ENCODE measurements at places on chromosomes 16 and 17.

DNA sequence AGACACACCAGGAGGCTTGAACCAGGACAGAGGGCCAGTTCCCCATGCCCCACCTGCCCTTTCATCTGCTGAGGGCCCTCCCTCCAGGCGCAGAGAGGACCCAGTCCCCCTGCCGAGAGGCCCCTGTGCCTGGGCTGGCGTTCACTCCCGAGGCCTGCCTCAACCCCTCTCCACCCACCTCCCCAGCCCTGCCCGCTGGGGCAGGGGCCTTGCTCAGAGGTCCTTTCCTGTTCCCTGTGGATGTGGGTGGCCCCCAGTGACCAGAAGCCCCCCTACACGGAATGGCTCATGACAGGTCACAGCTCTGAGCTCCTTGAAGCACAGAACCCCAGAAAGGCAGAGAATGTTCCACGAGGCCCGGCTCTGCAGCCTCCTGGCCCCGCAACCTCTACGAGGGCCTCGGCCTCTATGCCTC lies 6.7 kb downstream of the TMC6 start:
- ATAC-seq = no peak

GRCh38 chr16:88333848-88334777 lies 48.6 kb upstream of the ZNF469 start:
- no peak for ATAC-seq

GRCh38 chr17:29546830-29547229 lies 20.0 kb downstream of the ABHD15 start:
- ATAC-seq = no peak

- peak; percentile 75 for ATAC-seq
These were observed 588 bp downstream of the APRT start for GRCh38 chr16:88810912-88811768.

DNA sequence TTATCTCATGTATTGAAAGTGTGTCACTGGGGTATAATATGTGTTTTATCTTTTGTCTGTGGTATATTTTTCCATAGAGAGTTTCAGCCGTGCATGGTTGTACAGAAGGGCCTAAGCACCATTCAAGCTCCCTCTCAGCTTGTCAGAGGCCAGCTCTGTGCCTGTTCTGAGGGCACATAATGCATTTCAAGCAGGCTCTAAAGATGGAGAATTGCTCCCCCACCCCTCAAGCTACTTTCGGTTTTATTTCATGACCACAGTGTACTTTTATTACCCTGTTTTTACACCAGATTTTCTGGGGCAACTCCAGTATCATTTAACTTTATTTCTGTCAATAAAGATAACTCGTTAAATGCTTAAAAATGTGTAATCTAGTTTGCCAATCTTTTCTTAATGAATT lies 131.7 kb downstream of the SHISA6 start:
- ATAC-seq = no peak

DNA sequence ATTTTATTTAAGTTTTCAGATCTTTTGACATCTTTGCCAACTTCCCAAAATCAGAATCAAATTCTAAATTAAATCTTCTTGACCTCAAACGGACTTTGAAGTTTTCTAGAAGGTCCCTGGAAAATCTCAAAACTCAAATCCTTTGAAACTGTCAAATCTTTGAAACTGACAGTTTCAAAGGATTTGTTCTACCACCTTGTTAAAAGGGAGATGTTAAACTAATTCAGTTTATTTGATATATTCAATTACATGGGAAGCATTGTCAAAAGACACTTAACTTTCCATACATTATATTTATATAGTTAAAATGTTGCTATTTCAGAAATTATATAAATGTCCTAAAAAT lies 3.4 kb upstream of the DPEP1 start:
- ATAC-seq = no peak

DNA sequence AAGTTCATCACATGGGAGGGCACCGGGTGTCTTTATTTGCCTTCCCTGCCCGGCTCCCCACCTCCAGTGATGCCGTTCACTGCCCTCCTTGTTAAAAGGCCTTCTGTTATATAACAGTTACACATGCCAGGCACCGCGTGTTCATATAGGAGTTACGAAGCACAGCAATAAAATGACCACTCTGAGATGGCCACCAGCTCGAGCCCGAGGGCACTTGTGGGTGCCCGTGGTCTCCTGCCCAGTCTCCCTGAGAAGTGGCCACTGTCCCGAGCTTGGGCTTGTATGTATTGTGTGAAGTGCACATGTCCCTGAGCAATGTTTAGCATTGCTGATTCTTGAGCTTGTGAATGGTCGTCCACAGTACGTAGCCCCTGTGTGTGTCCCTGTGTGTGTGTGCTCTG lies 355.6 kb downstream of the SEC14L1 start:
- no peak for ATAC-seq

DNA sequence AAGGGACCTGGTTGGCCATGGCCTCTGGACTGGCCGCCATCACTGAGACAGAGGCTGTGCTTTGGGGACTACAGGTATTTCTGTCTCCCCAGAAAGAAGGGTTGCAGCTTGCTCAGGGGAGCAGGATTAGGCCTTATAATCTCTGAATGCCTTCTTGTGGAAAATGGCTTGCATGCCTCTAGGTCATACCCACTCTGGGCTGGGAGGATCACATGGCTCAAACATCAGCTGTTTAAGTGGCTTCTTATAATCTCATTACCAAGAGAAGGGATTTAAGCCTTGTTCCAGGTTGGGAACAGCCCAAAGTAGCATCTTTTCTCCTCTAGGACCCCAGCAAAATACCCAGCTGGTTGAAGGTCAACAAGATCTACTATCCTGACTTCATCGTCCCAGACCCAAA lies 19.1 kb downstream of the LIG3 start:
- no peak for ATAC-seq

DNA sequence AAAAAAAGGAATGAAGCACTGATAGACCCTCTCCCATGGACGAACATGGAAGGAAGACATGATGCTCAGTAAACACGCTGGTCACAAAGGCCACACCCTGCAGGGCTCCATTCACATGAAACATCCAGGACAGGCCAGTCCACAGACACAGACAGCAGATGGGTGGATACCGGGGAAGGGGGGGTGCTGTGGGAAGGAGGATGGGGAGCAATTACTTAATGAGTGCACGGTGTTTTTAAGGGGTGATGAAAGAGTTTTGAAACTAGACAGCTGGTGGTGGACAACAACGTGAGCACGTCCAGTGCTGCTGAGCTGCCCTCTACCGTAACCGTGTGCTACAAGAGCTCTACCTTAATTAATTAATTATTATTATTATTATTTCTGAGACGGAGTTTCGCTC lies 6.0 kb upstream of the SLC16A3 start:
- ATAC-seq = peak; percentile 22

DNA sequence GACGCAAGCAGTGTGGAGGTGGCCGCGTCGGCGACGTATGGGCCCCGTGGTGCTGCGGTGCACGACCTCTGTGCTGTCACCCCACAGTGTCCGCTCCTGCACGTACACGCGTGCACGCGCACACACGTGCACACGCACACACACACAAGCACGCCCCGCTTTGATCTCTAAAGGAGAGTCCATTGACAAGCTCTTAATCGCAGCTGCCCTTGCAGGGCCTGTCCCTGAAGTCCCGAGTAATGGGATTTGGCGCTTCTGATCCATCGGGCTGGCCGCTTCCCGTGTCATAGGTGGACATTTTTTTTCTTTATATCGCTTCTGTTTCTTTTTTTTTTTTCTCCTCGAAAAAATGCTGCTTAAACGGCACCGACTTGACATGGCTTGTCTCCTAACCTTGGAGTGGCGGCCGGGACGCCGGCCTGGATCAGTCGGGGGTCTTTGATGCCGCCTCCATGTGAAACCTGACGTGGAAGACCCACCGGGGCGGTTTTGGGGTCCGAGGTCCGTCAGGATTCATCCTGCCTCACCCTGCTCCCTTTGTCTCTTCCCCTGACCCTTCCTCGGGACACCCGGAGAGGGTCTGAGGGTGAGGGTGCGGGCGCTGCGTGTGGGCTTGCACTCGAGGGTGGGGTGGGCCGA lies 8.3 kb upstream of the AXIN1 start:
- ATAC-seq = no peak

DNA sequence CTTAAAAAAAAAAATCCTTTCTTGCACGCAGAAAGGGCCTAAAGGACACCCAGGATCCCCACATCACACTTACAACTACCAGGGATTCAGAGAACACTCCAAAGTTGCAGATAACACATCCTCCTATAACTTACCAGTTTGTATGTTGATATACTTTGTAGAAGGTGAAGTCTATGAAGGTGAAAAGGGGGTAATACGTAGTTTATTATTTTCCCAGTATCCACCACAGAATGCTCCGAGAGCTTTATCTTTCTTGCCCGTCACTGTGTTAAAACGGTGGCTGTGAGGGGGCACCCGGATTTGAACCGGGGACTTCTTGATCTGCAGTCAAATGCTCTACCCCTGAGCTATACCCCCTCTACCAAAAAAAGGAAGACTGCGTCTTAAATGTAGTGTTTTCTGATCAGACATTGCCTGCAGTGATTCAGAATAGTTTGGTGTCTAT lies 7.9 kb upstream of the RPL23 start:
- ATAC-seq = peak; percentile 32

DNA sequence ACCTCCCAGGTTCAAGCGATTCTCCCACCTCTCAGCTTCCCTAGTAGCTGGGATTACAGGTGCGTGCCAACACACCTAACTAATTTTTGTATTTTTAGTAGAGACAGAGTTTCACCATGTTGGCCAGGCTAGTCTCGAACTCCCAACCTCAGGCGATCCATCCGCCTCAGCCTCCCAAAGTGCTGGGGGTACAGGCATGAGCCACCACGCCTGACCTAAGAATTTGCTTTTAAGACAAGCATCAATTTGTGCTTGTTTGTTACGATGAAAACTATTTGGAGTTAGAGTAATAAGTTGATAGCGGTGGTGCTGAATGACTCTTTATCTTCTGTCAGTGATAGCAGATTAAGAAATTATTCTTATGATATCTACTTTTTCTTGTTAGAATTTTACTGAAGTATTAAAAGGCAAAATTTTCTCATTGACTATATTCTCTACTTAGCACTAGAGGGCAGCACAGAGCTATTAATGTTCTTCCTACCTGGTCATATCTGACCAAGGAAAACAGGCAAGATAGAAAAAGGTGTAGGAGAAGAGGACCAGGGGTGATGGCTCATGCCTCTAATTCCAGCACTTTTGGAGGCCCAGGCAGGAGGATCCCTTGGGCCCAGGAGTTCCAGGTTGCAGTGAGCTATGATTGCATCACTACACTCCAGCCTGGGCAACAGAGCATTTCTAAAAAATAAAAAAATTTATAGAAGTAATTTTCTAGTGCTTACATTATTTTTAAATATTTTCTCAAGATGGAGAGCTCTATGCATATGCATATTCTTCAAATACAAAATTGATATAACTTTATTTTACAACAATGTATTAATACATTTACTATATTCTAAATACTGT lies 24.5 kb downstream of the STXBP4 start:
- ATAC-seq = no peak

DNA sequence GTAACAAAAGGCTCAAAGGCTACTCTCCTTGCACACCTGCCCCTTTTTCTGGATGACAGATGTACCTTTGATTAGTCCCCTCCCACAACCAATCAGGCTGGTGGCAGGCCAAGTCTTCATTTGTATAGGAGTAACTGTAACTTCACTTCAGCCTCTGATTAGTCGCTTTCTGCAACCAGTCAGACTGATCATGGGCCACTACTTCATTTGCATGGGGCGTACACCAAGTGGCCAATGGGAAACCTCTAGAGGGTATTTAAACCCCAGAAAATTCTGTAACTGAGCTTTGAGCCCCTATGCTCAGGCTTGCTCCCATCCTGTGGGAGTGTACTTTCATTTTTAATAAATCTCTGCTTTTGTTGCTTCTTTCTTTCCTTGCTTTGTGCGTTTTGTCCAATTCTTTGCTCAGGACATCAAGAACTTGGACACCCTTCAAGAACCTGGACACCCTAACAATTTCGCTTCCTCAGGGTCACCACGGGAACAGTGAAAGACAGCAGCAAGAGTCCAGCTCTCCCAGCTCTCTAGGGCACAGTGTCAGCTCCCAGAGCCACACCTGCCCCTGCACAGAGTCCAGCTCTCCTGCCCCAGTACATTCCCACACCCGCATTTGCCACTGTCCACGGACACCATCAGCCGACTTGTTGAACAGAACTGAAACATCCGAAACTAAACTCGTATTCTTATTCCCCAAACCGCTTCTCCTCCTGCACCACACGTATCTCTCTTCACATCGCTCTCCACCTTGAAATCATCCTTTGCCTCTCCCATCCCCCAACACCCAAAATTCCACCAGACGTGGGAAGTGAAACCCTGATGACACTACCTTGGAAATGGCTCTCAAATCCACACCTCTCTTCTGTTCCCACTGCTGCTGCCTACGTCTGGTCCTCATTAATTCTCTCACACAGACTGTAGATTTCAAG lies 53.4 kb downstream of the ABCC12 start:
- no peak for ATAC-seq

GRCh38 chr16:31508706-31509195 lies 560 bp upstream of the RUSF1 start:
- ATAC-seq = peak; percentile 12

DNA sequence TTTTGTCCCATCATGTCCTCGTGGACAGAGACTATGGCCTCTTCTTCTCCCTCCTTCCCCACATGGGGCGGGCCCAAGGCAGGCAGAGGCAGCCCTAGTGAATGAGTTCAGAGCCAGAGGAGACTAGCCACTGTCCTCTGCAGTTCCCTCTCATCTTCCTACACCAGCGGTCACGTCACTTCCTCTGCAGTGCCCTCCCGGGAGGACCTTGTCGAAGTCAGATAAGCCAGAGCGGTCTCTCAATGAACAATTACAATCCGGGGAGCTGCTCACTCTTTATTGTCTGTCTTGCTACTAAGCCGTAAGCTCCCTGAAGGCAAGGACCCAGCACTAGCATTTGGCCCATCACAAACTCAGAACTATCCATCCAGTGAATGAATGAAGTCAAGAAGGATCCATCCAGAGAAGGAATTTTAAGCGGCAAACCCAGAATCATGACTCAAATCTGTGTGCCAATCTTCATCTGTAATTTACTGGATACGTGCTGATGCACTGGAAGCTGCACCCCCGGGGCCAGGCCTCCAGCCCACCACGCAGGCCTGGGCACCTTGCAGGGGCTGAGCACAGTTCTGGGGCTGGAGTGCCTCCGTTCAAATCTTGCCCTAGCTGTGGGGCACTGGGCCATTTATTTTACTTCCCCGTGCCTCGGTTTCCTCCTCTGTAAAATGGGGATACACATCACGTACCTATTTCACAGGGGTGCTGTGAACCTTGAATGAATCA lies 18.1 kb downstream of the ZNF423 start:
- no peak for ATAC-seq

- no peak for ATAC-seq
These were observed 270.9 kb upstream of the FOXF1 start for GRCh38 chr16:86239381-86239780.

GRCh38 chr17:181245-182049 lies at the start of gene DOC2B:
DOC2B (minus strand) TSS chr17:181650; CDS start chr17:181479, 171 bp downstream.
- peak; percentile 41 for ATAC-seq

GRCh38 chr17:36777118-36777517 lies 160.2 kb upstream of the LHX1 start:
- no peak for ATAC-seq

DNA sequence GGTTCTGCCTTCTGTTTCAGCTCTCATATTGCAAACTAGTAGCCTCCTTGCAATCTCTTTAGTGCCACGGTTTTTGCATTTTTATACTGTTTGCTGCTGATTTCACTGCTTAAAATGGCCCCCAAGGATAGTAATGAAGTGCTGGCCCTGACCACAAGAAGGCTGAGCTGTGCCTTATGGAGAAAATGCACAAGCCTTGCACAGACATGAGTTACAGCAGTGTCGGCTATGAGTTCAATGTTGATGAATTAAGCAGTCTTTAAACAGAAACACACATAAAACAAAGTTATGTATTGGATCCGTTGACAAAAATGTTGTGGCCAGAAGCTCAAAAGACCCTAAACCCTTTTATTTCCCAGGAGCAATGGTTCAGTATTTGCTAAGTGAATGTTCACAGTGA lies 210.6 kb upstream of the DYNLRB2 start:
- no peak for ATAC-seq
